Hippocampal formation (tissue), 2 donors: ENCODE measurements at places on chromosomes 5 and 9.

DNA sequence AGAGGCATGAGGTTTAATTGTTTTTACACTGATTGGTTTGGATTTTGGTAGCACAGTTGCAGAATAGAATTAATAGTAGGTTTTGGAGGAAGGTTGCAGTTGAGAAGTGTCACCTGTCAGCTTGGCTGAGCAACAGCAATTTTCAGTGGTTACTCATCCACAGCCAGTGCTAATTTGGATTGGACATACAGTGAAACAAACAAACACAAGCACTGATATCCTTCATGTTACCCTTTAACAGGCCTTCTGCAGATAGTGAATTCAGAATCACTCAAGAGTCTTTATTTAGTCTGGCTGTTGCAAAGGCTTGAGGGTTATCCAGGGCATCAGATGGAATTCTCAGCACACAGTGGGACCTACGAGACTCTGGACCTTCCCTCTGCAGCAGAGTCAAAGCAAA is 31.8 kb upstream of the POU4F3 start:
- no peak for DNase-seq

GRCh38 chr5:138792195-138792790 is 39.1 kb downstream of the CTNNA1 start:
- DNase-seq, result no peak

DNA sequence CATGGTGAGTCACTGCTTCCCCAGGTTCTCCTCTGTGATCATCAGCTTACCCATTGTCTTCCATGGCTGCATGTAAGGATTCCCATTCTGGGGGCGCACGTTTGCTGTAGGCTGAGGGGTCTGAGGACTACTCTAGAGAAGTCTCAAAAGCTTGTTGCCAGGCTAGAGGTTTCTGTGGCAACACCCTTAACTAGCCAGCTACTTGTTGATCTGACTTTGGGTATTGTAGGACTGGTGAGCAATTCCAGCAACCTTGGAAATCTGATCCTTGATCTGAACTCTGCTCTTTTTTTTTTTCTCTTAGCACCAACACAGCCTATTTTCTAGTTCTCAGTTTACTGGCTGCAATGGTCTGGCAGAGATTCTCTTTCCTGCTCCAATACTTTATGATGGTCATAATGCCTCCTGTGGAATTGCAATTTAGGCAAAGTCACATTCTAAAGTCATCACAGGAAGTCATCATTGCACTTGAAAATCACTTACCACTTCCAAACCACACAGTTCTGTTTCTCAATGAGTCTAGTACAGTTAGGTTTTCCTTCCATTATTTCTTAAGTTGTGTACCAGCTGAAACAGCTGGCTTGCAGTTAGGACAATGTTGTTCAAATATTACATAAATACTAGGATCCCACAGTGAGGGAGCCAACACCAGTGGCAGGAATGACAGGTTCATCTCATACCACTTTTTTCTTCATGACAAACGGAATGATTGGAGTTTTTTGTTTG is 110.3 kb downstream of the SLC12A2 start:
- DNase-seq, result no peak

GRCh38 chr5:4815002-4815401 is 325.1 kb upstream of the ADAMTS16 start:
- DNase-seq, result no peak

- no peak for DNase-seq
Measured at GRCh38 chr9:16031971-16032370, 479.1 kb downstream of the CCDC171 start.

GRCh38 chr5:117487556-117487955 is 912.9 kb upstream of the SEMA6A start:
- no peak for DNase-seq

GRCh38 chr5:43244823-43245565 is 53.0 kb downstream of the NIM1K start:
- DNase-seq, result no peak

- no peak for DNase-seq
Measured at GRCh38 chr5:36880761-36881160, 4.2 kb downstream of the NIPBL start.

GRCh38 chr9:88835772-88836171 is 155.5 kb upstream of the S1PR3 start:
- DNase-seq, result no peak

- no peak for DNase-seq
Measured at GRCh38 chr5:159001247-159001646, 98.5 kb downstream of the EBF1 start.

DNA sequence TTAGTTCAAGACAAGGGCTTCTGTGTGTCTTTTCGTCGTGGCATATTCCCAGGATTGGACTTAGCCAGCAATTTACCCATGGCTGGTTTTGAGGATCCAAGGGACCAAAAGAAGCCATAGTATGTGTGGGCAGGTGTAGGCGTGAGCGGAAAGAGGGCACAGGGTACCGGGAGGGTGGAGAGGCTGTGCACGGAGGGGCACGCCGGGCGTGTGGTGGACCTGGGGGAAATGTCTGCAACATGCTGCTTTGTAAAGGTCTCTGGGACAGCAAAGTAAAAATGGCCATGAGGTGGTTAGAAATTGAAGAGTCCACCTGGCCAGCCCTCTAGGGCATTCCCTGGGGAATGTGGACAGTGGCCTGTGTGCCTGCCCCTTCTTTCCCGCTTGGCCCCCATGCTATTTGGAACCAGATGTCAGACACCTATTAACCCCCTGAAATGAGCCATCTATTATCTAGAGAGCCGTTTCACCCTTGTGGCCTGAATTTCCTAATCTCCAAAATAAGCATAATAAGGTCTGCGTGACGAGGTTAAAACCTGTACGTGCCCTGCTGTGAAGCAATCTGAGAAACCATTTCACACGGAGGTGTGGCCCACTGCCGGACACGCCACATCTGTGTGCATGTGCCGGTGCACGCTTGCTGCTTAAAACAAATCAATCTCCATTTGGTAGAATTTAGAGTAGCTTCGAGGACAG is 5.1 kb downstream of the FLT4 start:
- no peak for DNase-seq

DNA sequence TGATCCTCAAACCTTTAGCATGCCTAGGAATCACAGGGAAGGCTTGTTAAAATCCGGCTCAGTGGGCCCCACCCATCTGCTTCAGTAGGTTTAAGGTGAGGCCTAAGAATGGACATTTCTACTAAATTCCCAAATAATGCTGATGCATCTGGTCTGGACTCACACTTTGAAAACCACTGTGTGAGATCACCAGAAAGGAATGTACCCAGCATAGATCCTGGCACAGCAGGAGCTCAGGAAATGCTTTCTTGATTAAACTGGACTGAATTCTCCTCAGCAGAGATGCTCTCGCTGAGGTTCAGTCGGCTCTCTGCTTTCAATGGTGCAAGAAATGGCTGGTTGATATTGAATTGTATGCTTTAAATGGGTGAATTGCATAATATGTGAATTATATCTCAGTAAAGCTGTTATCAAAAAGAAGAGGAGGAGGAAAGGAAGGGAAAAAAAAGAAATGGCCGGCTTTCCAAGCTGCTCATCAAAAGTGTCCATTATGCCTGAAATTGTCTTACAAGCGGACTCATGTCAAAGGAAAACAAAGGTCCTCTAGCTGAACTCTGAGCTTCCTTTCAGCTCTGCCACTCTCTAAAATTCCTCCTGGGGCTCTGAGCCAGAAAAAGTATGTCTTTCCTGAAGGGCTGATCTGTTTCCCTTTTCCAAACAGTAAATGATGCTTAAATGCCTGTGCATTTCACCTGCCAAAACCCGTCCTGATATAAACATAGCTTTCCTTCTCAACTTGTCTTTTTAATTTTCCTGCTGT is 77.6 kb upstream of the SAP30L start:
- no peak for DNase-seq

DNA sequence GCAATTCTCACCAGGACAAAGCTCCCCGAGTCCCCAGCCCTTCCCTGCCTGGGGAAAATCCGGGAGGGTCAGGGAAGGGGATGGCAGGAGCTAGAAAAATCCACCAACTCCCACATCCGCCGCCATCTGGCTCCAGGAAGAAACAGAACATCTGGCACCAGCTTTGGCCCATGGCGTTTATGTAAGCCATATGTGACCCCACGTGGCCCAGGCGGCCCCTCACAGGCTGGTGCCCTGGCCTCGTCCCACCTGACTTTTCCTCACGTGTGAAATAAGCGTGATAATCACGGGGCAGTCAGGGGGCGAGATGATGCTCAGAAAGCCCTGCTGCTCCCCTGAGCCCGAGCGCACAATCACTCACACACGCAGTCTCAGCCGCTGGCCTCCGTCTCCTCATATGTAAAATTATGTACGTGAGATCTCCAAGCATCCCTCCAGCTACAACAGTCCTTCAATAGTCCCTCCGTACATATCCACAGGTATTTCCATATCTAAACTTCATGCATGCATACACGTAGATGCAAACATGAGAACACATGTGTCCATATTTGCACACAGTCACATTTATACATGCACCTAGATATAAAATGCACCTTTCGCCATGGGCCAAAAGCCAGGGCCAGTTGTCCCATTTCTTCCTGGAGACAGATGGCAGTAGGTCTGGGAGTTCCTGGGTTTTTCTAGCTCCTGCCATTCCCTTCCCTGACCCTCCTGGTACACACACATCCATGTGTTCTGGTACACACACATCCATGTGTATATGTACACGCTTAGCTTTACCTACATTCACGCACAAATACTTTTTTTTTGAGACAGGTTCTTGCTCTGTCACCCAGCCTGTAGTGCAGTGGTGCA is 28.9 kb downstream of the PLPP7 start:
- DNase-seq, result no peak

DNA sequence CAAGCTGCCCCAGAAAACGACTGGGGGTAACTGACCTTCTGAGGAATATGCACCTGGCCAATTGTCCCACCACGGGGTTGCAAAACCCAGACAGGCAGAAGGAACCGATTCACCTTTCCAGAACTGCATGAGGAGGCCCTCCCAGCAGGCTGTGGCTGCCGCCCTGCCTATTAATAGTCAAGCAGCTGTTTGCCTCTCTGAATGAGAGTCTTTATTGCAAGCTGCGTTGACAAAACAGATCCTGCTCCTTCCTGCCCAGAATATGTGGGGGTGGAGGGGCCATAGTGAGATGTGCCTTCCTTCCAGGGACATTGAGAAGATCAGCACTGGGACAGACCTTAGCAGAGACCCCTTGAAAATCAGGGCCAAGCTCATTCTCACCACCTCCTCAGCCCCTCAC is 18.3 kb upstream of the TCOF1 start:
- peak; percentile 53 for DNase-seq

DNA sequence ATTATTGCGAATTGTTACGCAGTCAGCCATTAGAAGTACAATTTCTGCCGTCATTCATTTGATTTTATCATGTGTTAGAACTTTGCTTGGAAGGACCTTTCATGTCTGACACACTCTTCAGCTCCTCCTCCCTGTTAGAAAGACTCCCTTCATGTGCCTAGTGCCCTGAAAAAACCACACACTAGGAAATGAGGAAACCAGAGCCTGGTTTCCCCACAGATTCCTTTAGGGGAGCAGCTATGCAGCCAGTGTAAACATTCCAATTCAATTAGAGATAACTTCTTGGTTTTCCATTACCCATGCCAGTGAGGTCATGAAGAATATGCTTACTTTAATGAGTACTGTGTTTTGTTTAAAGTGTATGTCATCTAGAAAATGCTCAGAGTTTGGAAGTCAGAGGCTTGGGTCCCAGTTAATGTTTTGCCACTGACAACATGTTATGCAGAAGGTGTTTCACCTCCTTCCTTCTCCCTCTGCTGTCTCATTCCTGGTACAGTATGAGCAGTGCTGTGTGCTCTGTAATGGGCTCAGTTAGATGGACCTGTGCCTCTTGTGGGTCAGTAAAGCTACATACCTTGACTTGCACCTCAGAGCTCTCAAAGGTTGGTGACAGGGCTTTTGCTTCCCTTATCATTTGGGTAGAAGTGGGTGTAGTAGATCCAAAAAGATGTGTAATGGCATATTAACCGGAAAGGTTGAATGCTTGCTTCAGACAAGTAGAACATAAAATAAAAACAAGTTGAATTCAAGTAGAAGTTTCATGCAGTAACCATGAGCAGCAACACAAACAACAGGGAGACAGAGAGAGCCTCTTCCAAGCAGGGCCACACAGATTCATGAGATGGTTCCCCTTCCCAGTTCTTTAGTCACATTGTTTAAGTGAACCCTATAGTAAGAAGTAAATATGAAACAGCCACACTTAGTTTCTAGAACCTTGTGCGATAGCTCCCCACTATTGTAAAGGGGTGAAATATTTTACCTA is 52.6 kb upstream of the TNFAIP8 start:
- DNase-seq, result no peak

DNA sequence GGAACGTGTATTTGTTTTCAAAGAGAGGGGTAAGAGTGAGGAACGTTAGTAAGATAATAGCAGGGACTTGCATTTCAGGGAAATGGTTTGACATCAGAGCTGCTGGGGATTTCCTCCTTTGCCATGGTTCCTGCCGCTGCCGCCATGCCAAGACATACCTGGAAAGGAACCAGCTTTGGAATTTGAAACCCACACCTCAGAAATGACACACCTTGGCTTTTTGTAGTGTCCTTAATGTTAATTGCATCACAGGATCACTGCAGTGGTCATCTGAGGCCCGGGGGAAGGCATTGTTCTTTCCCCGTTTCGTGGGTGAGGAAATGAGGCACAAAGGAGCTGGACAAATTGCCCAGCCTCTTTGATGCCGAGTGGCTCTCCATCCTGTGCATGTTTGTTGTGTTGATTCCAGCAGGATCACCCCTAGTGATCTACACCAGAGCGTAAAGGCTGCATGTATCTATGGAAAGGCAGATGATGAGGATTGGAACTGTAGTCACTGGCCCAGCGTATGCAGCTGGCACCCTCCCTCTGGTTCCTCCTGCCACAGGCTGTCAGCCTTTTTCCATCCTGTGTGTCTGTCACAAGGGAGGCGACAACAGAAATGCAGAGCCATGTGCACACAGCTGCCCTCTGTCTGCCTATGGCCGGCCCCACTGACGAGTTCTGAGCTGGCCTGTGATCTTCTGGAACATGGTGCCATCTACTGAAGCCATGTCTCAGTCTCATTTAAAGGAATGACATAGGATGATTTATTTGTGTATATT is 37.8 kb downstream of the SLC46A2 start:
- peak; percentile 72 for DNase-seq

- no peak for DNase-seq
Measured at GRCh38 chr5:16810208-16810854, 125.8 kb downstream of the MYO10 start.

- no peak for DNase-seq
Measured at GRCh38 chr5:142545650-142546322, 140.1 kb downstream of the FGF1 start.

DNA sequence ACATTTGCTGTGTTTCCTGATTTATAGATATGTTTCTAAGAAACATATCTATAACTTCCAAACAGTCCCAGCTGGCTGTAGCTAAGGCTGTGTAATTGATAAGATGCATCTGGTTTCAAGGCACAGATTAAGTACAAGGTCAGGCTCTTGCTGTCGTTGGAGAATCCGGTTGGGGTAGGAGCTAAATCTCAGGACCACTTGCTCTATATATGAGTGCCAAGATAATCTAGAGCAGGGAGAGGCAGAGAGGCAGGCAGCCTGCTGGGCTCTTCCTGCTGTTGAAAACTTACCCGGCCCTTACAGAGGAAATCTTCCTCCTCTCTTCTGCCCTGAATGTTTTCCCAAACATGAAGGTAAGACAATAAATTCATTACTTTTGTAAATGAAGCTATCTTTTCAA is at the start of gene C7:
Gene C7 (plus strand): TSS at position 234 of the 400 bp plus-strand sequence. CDS start 114 bp downstream, at position 348.
- DNase-seq, result no peak

GRCh38 chr9:114174876-114175771 is 19.8 kb downstream of the COL27A1 start:
- DNase-seq, result peak; percentile 56
